ENCODE measurements at places on chromosomes 1 and 21. TPM values are rescaled to one million over a fixed set of nuclear protein-coding genes. Genes with fewer than 3 reads are reported as not detected.

GRCh38 chr1:55384637-55385036 is 169.5 kb upstream of the USP24 start:
- no peak overlapping the region for H3K27ac ChIP-seq
- no peaks in the 10 kb centered on the region for H3K36me3 ChIP-seq
- H3K4me3 ChIP-seq = no peak overlapping the region
- DNase-seq = peak; percentile 29
- H3K4me1 ChIP-seq = peaks cover 4% of the 10 kb centered on the region

DNA sequence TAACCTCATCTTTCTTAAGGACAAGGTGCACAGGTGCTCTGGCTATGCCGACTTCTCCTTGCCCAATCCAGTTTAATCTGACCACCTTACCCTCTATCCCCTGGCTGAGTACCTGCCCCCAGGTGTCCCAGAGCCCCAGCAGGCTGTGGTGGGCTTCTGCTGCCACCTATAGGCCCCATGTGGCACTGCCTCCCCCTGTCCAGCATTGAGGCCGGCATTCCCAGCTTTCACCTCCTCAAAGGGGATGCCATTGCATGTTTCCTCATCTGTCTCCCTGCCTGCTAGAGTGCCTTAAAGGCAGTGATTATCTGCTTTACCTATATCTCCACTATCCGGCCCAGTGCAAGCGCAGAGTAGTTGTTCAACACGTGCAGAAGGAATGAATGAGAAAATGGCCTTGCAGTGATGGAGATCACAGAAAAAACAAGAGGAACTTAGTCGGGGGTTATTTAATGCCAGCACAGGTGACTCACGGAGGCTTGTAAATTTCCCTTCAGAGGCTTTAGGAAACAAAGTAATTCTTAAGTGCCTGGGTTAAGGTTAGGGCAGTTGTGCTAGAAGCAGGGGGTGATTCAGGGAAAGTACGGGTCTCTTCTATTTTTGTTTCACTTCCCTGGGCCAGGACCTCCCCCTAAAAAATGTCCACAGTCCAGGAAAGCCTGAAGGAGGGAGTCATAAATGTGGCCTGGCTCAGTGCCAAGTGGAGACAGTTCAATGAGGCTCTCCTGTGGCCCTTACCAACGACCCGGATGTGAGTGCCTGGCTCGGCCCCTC is 131.8 kb upstream of the NGF start:
- peaks cover 4% of the 10 kb centered on the region for H3K4me1 ChIP-seq
- H3K4me3 ChIP-seq = no peak overlapping the region
- no peak overlapping the region for H3K27ac ChIP-seq
- peaks cover 6% of the 10 kb centered on the region for H3K27me3 ChIP-seq
- H3K36me3 ChIP-seq = no peaks in the 10 kb centered on the region

GRCh38 chr1:92439291-92439690 is 47.4 kb downstream of the GFI1 start:
- DNase-seq = peak; percentile 34
- peaks cover 8% of the 10 kb centered on the region for H3K4me1 ChIP-seq
- no peak overlapping the region for H3K4me3 ChIP-seq
- H3K27me3 ChIP-seq = no peaks in the 10 kb centered on the region

- H3K36me3 ChIP-seq = no peaks in the 10 kb centered on the region
- no peak overlapping the region for H3K27ac ChIP-seq
- H3K4me3 ChIP-seq = peak overlapping the region; percentile 78
- no peaks in the 10 kb centered on the region for H3K27me3 ChIP-seq
- peaks cover 19% of the 10 kb centered on the region for H3K4me1 ChIP-seq
Measured at GRCh38 chr1:32240140-32240951, 6.7 kb upstream of the FAM167B start.

DNA sequence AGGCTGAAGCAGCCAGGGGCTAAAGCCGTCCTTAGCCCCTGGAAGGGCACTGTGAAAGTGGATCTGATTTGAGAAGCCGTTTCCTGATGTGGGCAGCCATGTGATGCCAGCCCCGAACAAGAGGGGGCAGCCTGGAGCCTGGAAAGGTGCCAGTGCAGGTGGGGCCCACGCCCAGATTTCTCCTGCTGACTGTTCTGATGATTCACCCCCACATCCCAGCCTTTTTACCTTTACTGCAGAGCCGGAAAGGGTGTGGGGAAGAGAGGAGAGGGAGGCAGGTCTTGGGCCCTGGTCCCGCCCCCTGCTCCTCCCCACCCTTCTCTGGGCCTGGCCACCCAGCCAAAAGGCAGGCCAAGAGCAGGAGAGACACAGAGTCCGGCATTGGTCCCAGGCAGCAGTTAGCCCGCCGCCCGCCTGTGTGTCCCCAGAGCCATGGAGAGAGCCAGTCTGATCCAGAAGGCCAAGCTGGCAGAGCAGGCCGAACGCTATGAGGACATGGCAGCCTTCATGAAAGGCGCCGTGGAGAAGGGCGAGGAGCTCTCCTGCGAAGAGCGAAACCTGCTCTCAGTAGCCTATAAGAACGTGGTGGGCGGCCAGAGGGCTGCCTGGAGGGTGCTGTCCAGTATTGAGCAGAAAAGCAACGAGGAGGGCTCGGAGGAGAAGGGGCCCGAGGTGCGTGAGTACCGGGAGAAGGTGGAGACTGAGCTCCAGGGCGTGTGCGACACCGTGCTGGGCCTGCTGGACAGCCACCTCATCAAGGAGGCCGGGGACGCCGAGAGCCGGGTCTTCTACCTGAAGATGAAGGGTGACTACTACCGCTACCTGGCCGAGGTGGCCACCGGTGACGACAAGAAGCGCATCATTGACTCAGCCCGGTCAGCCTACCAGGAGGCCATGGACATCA is at the start of gene SFN:
TSS of gene SFN (plus strand) at position 369 of the 904 bp plus-strand sequence. CDS start at position 433, 64 bp downstream.
- peaks cover 3% of the 10 kb centered on the region for H3K36me3 ChIP-seq
- peak within 1 kb of the TSS; percentile 98 for H3K4me3 ChIP-seq
- H3K27me3 ChIP-seq = no peaks in the 10 kb centered on the region
- DNase-seq = peak; percentile 82

DNA sequence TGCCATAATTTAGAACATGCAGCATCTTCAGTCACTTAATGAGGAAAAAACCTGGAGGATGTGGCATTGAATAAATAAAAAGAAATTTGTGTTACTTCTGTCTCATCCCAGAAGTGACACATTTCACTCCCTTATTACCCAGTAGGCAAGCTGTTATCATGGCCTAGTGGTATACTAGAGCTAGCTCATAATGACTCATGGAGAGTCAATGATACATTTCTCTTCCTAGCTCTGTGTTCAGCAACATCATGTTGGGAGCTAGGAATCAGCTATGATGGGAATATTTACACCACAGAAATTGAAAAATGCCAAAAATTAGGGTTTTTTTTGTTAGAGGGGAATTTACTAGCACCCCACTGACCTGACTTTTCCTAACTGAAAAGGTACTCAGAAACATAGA is 182.7 kb downstream of the HMCN1 start:
- H3K27ac ChIP-seq = no peak overlapping the region
- H3K36me3 ChIP-seq = no peaks in the 10 kb centered on the region
- no peak for DNase-seq
- H3K4me3 ChIP-seq = no peak overlapping the region
- no peaks in the 10 kb centered on the region for H3K4me1 ChIP-seq

GRCh38 chr1:230385158-230385450 is 41.0 kb downstream of the PGBD5 start:
- no peak overlapping the region for H3K27ac ChIP-seq
- DNase-seq = no peak
- no peaks in the 10 kb centered on the region for H3K36me3 ChIP-seq
- no peaks in the 10 kb centered on the region for H3K4me1 ChIP-seq
- H3K4me3 ChIP-seq = no peak overlapping the region
- peaks cover 3% of the 10 kb centered on the region for H3K27me3 ChIP-seq

- no peak for DNase-seq
- H3K4me3 ChIP-seq = no peak overlapping the region
- H3K4me1 ChIP-seq = peaks cover 19% of the 10 kb centered on the region
- H3K27ac ChIP-seq = no peak overlapping the region
- no peaks in the 10 kb centered on the region for H3K36me3 ChIP-seq
Measured at GRCh38 chr1:67672260-67672803, 12.7 kb upstream of the GADD45A start.

DNA sequence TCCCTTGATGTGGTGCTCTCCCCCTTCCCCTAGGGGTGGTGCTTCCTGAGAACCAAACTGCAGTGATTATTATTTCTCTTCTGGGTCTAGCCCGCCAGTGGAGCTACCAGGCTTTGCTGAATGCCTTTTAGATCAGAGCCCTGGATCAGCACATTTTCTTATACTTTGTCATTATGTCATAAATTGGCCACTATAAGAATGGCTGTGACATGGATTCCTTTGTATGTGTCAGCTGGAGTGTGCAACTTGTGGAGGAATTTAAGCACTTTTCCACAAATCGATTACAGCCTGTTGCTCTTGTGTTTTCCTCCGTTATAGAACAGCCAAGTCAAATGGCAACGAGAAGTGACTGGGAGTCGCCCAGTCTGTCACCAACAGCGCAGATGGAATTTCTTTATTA is 273.3 kb downstream of the DUSP10 start:
- no peak overlapping the region for H3K4me3 ChIP-seq
- no peak for DNase-seq
- no peaks in the 10 kb centered on the region for H3K4me1 ChIP-seq
- H3K27ac ChIP-seq = no peak overlapping the region

GRCh38 chr1:31839662-31840343 is 24.0 kb upstream of the SPOCD1 start:
- no peak for DNase-seq
- no peaks in the 10 kb centered on the region for H3K36me3 ChIP-seq
- H3K4me1 ChIP-seq = peaks cover 6% of the 10 kb centered on the region
- H3K27ac ChIP-seq = no peak overlapping the region
- no peaks in the 10 kb centered on the region for H3K27me3 ChIP-seq

Gene LMOD1
- not detected for total RNA-seq

Gene RGSL1
- not detected for total RNA-seq

DNA sequence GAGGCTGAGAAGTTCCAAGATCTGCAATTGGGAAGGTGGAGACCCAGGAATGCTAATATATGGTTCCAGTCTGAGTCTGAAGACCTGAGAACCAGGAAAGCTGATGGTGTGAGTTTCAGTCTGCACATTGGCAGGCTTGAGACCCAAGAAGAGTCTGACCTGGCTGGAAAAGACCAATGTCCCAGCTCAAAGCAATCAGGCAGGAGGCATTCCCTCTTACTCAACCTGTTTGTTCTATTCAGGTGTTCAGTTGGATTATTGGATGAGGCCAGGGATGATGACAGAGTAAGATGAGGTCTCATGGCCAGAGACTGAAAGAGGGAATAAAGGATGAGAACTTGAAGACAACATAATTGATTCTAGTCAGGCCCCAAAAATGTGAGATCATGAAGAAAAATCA is 50.1 kb downstream of the SPATA46 start:
- H3K4me3 ChIP-seq = no peak overlapping the region
- H3K27me3 ChIP-seq = peaks cover 4% of the 10 kb centered on the region
- no peaks in the 10 kb centered on the region for H3K4me1 ChIP-seq
- DNase-seq = no peak

DNA sequence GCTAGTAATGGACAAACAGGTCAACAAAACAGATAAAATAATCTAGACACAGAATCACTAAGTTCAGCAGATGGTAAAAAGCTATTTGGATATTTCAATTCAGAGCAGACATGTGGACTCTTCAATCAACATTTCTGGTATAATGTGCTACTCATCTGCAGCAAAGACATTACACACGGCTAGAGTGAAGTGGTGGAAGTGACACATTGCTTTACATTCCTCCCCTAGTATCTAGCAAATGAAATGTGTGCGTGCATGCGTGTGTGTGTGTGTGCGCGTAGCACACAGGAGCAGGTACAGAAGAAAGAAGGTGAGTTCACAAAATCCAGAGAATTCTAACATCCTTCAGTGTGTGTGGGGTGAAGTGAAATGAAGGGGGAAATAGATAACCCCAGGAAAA is 8.3 kb downstream of the AHCTF1 start:
- no peaks in the 10 kb centered on the region for H3K27me3 ChIP-seq
- peaks cover 22% of the 10 kb centered on the region for H3K36me3 ChIP-seq
- H3K4me3 ChIP-seq = no peak overlapping the region
- no peak overlapping the region for H3K27ac ChIP-seq
- no peak for DNase-seq

DNA sequence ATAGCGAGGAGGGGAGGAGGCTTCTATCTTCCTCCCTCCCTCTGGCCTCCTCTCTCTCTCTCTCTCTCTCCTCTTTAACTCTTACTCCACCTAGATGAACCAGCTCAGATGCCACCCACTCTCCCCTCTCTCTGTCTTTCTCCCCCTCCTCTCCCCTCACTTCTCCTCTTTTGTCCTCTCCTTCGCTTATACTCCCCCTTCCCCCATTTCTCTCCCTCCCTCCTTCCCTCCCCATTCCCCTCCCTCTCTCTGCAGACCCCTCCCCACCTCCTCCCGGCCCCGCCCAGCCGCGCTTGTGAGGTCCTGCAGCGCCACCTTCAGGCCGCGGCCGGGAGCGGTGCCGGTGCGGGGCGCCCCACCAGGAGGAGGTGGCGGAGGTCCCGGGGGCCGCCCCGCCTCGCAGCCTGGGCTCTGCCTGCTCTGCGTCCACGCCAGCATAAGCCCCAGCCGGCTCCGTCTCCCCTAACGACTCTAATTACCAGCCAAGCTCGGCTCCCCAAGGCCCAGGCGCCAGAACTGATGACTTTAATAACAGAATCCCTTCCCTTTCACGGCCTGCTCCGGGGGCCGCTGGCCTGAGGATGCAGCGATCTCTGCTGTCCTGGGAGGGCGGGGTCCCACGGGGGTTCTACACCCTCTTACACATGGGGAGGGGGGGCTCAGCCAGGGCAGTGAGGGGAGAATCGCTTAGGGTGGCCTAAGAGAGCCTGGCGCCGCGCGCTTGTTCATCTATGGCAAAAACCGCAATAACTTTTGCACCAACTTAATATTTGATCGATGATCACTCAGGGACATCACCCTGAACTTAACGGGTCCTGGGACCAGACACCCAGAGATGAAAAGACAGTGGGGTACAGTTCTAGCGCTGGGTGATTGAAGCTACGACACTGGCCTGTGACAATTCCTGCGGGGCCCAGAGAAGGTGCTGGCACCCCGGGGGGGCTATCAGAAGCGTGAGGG is 637.3 kb downstream of the MATN1 start:
- no peak overlapping the region for H3K27ac ChIP-seq
- H3K4me1 ChIP-seq = peaks cover 2% of the 10 kb centered on the region
- peaks cover 37% of the 10 kb centered on the region for H3K27me3 ChIP-seq
- DNase-seq = peak; percentile 41
- no peaks in the 10 kb centered on the region for H3K36me3 ChIP-seq
- no peak overlapping the region for H3K4me3 ChIP-seq

- no peaks in the 10 kb centered on the region for H3K27me3 ChIP-seq
- DNase-seq = no peak
- H3K27ac ChIP-seq = no peak overlapping the region
- no peaks in the 10 kb centered on the region for H3K36me3 ChIP-seq
Measured at GRCh38 chr1:61612602-61613001, 112.3 kb downstream of the TM2D1 start.

GRCh38 chr1:29248409-29248808 is 12.1 kb downstream of the PTPRU start:
- H3K4me1 ChIP-seq = no peaks in the 10 kb centered on the region
- DNase-seq = no peak

DNA sequence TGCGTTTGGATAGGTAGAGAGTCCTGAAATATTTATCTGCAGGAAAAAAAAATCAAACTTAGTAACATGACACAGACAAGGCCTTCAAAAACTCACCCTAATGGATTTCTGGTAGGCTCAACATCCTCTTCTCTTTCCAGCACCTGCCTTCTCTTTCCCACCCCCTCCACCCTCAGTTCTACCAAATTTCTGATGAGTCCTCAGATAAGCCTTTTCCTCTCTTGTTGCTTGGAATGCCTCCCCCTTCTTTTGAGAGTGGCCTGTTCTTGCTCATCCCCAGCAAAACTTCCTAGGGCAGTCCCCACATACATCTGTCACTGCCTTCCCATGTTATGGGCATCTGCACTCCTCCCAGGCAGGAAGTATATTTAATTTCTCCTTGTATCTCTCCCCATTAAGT is 7.6 kb upstream of the LBR start:
- H3K27ac ChIP-seq = no peak overlapping the region
- DNase-seq = no peak
- no peak overlapping the region for H3K4me3 ChIP-seq
- no peaks in the 10 kb centered on the region for H3K27me3 ChIP-seq
- no peaks in the 10 kb centered on the region for H3K36me3 ChIP-seq

Measured in activated CD4-positive, alpha-beta memory T cell treated with anti-CD3 and anti-CD28 coated beads for 36 hours (primary cell).